Renal pelvis (tissue), 12 donors: ENCODE measurements at places on chromosomes 16 and 17.
A peak's percentile ranks its signal among the peaks of the same experiment; 100 is the strongest.

- DNase-seq: peak; percentile 65
These were observed at the start of gene ST6GALNAC2 for GRCh38 chr17:76585649-76586593. ST6GALNAC2 (minus strand) TSS chr17:76585860; CDS start chr17:76585808, 52 bp downstream.

- DNase-seq: no peak
These were observed 26.7 kb upstream of the POLR3E start for GRCh38 chr16:22270525-22270924.

- DNase-seq: no peak
These were observed 14.6 kb downstream of the BBS2 start for GRCh38 chr16:56505181-56505580.

- no peak for DNase-seq
These were observed 8.7 kb downstream of the ADAM11 start for GRCh38 chr17:44767493-44767892.

GRCh38 chr17:77359236-77359635 is 218.5 kb downstream of the SEC14L1 start:
- no peak for DNase-seq

- DNase-seq: no peak
These were observed 76.3 kb downstream of the KSR1 start for GRCh38 chr17:27532269-27533263.

GRCh38 chr17:18326039-18326438 is 10.9 kb downstream of the SMCR8 start:
- DNase-seq: no peak

GRCh38 chr16:89256651-89257254 is 39.2 kb downstream of the ZNF778 start:
- DNase-seq: peak; percentile 76

DNA sequence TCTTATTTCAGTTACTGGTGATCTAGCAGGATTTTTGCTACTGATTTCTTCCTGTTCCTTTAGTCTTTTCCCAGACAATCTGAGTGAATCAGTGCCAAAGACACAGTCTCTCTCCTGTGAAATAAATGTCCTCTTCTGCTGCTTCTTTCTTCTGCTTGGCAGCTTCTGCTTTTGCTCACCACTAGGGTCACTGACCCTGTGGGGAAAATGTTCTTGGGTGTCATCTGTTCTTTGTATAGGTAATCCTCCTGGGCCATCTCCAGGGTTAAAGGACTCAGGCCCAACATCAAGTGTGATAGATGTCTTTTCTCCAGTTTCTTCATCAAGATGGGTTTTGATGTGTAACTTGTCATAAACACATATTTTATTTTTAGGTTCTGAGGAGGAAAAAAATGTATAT is 5.2 kb downstream of the PALB2 start:
- DNase-seq: no peak

DNA sequence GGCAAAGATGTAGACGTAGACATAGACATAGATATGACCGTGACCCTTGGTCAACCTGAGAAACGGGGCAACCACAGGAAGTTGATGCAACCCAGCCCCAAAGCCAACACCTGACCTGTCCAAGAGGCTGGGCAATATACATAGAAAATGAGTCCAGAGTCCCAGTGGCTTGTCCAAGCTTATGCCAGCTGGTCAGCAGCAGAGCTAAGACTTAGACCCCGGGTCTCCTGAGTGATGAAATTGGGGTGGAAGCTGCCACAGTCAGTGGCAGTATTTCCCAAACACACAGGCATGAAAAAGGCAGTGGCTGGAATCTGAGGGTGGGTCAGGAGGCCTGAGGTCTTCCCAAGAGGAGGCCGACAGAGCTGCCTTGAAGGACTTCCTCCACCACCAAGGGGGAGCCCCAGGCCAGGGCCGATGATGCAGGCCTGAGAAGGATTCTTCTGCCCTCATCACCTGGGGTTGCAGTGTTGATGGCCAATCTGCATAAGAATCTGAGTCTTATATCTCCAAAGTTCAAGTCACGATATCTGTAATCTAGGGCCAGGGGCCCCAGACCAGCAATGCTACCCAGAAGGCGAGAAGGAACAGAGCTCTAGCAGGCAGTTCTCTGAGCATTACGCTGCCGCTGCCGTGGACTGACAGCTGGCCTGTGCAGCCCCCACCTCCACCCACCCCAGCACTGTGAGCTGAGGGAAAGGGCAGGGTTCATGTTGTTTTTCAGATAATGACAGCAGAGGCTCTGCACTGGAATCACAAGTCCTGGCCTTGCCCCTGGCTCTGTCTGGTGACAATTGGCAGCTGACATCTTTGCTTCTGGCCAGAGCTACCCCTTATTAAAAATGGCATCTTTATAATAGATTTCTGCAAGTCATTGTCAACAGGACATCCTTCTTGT is 72.7 kb downstream of the GNAO1 start:
- peak; percentile 40 for DNase-seq

DNA sequence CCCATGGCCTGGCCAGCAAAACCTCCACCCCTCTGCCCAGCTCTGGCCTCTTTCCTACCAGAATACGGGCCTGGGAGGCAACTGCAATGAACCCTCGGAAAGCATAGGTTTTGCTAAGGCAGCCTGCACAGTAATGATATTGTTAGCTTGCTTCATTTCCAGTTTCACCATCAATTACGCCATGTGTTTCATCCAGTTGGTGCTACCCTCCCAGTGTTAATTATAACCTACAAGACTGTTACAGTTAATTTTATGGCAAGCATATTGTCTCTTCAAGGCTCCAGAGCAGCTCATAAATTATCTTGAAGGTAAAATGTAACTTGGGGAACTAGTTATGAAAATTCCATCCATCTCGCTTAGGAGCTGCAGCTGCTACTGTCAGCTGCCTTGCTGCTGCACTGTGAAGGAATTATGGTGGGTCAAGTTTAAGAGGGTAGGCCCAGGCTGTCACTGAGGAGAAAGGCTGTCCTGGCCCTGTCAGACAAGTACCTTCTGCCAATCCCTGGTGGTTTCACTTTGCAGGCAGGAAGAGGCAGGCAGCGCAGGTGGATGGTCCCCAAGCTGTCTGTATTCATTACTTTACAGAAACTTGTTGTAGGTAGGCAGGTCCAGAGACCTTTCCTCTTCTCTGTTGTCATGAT is 242.9 kb downstream of the FTO start:
- no peak for DNase-seq

GRCh38 chr17:79026376-79027273 is 2.7 kb downstream of the C1QTNF1 start:
- DNase-seq: no peak

GRCh38 chr16:4391631-4392381 is 20.2 kb downstream of the VASN start:
- DNase-seq: no peak

- peak; percentile 93 for DNase-seq
These were observed at the start of gene TMEM11 for GRCh38 chr17:21214015-21214776. TMEM11 (minus strand) TSS chr17:21214161; CDS start chr17:21214152, 9 bp downstream.

- DNase-seq: peak; percentile 60
These were observed 33.2 kb upstream of the PLCG2 start for GRCh38 chr16:81745704-81746558.

DNA sequence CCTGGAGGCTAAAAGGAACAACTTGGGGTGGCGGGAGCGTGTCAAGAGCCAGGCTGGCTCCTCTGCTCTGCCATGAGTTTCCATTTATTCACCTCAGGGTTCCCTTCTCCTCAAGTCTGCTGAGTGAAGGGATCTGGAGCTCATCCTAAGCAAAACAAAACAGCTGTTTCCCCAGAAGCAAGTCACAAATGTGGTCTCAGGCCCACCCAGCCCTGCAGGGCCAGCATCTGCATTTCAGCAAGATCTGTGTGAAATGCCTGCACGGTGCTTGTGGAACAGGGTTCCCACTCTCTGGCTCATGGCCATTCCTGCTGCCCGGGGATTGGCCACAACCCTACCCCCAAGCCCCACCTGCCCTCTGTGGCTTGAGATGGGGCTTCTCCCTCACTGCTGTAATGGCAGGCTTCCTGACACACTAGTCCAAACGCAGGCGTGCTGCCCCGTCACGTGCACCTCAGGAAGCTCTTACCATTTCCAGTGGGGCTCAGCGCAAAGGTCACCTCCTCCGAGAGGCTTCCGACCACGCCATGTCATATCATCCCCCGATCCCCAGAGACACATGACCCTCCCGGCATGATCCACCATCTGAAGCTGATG is 2.3 kb downstream of the SLC38A8 start:
- DNase-seq: no peak

GRCh38 chr17:81064678-81065475 is 29.9 kb downstream of the BAIAP2 start:
- no peak for DNase-seq

DNA sequence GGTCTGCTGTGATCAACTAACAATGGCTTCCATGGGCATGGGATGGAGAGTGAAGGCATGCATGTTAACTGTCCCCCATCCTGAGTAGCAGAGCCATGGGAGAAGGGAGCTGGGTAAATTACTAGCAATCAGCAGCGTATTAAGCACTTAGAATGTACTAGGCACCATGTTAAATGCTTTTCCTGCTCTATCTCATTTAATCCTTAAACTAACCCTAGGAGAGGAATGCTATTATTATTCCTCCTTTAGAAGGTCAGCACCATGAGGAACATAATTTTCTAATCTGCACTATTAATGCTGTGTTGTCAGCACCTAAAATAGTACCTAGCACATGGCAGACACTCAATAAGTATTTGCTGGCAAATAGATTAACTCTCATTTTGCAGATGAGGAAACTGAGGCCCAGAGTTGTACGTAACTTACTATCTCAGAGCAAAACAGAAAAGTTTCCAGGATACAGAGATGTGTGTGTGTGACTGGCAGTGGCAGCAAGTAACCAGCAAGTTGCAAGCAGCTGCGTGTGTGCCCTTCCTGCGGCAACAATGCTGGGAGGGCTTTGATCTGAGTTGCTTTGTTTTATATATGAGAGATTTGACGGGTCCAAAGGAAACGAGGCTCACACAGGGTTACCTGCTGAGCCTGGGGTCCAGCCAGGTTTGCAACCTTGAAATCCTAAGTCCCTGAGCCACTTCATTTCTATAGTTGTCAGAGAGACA is 6.5 kb upstream of the KLHL36 start:
- DNase-seq: no peak

- DNase-seq: no peak
These were observed 140.3 kb downstream of the SLC39A11 start for GRCh38 chr17:72952220-72952619.

DNA sequence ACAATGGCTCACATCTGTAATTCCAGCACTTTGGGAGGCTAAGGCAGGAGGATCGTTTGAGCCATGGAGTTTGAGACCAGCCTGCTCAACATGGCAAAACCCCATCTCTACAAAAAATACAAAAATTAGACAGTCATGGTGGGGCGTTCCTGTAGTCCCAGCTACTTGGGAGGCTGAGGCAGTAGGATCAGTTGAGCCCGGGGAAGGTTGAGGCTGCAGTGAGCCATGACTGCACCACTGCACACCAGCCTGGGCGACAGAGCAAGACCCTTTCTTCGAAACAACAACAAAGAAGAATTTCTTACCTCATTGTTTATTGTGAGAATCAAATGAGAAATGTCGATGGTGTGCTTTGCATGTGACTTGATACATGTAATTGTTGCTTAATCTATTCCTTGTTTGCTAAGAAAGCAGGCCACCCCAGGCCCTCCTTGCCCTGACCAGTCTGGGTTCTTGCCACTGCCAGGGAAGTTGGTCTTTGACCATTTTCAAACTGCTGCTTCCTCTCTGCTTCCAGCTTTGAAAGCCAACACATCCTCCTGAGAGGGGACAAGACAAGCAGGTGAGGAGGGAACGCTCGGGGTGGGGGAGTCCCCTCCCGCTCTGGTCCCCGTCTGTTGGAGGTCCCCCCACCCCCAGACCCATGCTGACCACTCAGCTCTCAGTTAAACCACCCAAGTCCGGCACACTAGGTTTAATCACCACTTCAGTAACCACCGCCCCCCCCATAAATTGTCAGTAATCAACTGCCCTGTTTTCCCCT is 47.3 kb upstream of the CPNE2 start:
- DNase-seq: no peak

GRCh38 chr16:86089334-86089900 is 190.5 kb downstream of the IRF8 start:
- no peak for DNase-seq

- DNase-seq: peak; percentile 83
These were observed 228.5 kb downstream of the FOXL1 start for GRCh38 chr16:86806838-86807351.

- DNase-seq: no peak
These were observed 41.3 kb upstream of the NLK start for GRCh38 chr17:28001149-28001548.

DNA sequence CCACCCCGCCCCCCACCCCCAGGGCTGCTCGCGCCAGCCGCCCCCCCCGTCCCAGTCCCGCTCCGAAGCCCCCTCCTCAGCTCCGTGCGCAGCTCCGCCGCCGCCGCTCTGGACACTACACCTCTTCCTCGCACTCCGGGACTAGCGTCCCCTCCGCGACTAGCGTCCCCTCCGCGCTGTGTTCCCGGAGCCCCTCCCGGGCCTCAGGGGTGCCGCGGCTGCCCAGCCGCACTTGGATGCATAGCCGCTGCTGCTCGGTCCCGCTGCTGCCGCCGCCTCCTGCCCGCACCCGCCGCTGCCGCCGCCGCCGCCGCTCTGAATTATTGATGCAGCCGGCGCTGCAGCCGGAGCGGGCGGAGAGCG is at the start of gene CBLN1:
Gene CBLN1, minus strand, starts transcription at position 359 of the 363 bp plus-strand sequence. CDS start 373 bp downstream, outside the sequence.
- no peak for DNase-seq

DNA sequence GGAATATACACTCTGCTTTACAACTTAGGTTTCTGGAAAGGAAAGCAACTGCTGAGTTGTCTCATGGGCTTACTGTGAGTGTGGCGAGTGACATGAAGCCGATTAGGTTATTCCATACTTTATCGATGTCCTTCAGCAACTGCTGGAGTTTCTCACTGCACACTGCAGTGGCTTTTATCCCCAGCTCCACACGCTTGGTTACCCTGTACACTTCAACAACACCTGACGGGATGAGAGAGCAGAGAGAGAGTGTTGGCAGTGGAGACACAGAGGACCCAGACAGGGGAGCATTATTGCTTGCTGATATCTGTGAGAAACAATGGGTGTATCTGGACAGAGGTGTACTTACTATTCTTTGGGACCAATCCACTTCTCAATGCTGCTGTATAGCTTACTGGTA is 46.2 kb downstream of the DUSP14 start:
- DNase-seq: no peak

DNA sequence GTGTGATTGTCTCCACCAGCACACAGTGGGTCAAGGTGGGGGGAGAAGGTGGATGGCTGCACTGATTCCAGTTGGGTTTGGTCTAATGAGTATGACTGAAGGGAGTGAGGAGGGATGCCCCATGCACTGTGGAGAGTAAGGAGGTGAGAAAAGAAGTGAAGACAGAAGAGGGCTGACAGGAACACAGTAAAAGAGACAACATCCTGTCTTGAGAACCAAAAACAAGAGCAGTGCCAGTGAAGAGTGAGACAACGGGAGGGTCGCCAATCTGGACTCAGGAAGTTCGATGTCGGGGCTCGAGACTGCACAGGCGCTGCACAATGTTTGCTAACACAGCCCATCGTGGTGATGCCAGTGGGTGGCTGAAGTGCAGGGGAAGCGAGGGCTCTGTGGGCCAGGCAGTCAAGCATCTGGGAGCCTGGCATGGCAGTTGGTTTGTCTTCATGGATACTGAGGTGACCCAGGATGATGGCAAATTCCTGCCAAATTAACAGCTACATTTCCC is 34.1 kb downstream of the DUSP14 start:
- DNase-seq: no peak

GRCh38 chr17:80223142-80223815 is 3.1 kb downstream of the SLC26A11 start:
- no peak for DNase-seq
